Ovary (tissue), 10 donors: ENCODE measurements at places on chromosomes 5 and 9. TPM values are rescaled to one million over a fixed set of nuclear protein-coding genes. Genes with fewer than 3 reads are reported as not detected.

Gene JAKMIP2
- total RNA-seq = 0.45 TPM

Gene PCDHB5
- 12.7 TPM for total RNA-seq

Gene CNTLN
- 24.8 TPM for total RNA-seq

Gene GABRA1
- not detected for total RNA-seq

Gene SLC27A6
- 10.9 TPM for total RNA-seq

Gene ZNF462
- 87.6 TPM for total RNA-seq

Gene GNPDA1
- total RNA-seq = 30.3 TPM

Gene ASPN
- total RNA-seq = 12.9 TPM

Gene SLC6A18
- not detected for total RNA-seq

Gene LAMC3
- 0.48 TPM for total RNA-seq

Gene APBA1
- 16.5 TPM for total RNA-seq

Gene MEIKIN
- total RNA-seq = not detected

Gene MAMDC2
- total RNA-seq = 92.3 TPM

Gene BSPRY
- 0.10 TPM for total RNA-seq

Gene PCDHA12
- total RNA-seq = 0.27 TPM

Gene CCDC192
- 0.84 TPM for total RNA-seq

Gene GPSM1
- 36.3 TPM for total RNA-seq

Gene SPATA31C1
- not detected for total RNA-seq

Gene BTNL3
- total RNA-seq = not detected

Gene HARS2
- total RNA-seq = 15.2 TPM

Gene PCDHGB3
- total RNA-seq = 8.6 TPM

Gene ENTPD2
- total RNA-seq = 1.2 TPM

Gene CDX1
- total RNA-seq = 1.4 TPM

Gene TRIM7
- 0.65 TPM for total RNA-seq
